Transverse colon (tissue), 4 donors: ENCODE measurements at places on chromosomes 5 and 9. TPM values are rescaled to one million over a fixed set of nuclear protein-coding genes. Genes with fewer than 3 reads are reported as not detected.
A peak's percentile ranks its signal among the peaks of the same experiment; 100 is the strongest.

- no peak for DNase-seq
- H3K4me1 ChIP-seq, result no peaks in the 10 kb centered on the region
- no peaks in the 10 kb centered on the region for H3K27me3 ChIP-seq
Observed at GRCh38 chr5:134053314-134053839, 48.6 kb upstream of the VDAC1 start.

Gene CCDC192
- total RNA-seq, result not detected

Gene PCDHGA7
- 3.2 TPM for total RNA-seq

DNA sequence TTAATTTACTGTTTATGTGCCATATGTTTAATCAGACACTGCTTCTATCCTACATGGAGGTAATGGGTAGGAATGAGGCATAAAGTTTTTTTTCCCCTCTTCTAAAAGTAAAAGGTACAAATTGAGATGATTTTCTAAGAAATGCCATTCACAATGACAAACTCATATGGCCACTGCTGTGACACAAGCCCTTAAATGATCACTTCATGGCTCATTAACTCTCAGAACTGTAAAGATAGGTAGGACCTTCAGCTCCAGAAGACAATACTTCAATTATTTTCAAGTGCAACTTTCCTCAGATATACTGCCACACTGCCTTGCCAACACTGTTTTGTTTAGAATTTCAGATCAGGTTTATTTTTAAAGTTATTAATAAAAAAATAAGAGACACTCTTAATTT lies 362.9 kb upstream of the ZNF608 start:
- H3K4me3 ChIP-seq, result no peak overlapping the region
- no peaks in the 10 kb centered on the region for H3K4me1 ChIP-seq
- DNase-seq, result no peak
- H3K36me3 ChIP-seq, result no peaks in the 10 kb centered on the region
- H3K27ac ChIP-seq, result no peak overlapping the region
- H3K27me3 ChIP-seq, result no peaks in the 10 kb centered on the region

Gene AGXT2
- not detected for total RNA-seq

- no peak for DNase-seq
- no peak overlapping the region for H3K4me3 ChIP-seq
- no peak overlapping the region for H3K27ac ChIP-seq
- no peaks in the 10 kb centered on the region for H3K36me3 ChIP-seq
- no peaks in the 10 kb centered on the region for H3K27me3 ChIP-seq
Observed at GRCh38 chr5:154284433-154284832, 93.9 kb downstream of the GALNT10 start.

Gene CCDC171
- total RNA-seq, result 4.4 TPM

Gene PCDHGA11
- total RNA-seq, result 4.9 TPM

DNA sequence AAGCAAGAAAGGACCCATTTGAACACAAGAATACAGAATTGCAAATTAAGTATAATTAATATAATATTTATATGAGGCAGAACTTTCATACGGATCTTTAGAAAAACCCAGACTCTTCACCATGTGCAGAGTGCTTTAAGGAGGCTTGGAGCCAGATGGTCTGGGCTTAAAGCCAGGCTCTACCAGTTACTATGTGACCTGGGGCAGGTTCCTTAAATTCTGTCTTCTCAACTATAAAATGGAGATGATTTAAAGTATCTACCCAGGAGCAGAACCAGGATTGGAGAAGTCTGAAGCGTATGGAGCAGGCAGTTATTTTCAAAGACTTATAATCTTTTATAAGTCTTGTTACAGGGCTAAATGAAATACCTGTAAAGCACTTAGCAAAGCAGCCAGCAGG lies 202.1 kb downstream of the TSSK1B start:
- H3K27me3 ChIP-seq, result no peaks in the 10 kb centered on the region
- H3K4me1 ChIP-seq, result no peaks in the 10 kb centered on the region
- no peaks in the 10 kb centered on the region for H3K36me3 ChIP-seq
- H3K27ac ChIP-seq, result no peak overlapping the region

DNA sequence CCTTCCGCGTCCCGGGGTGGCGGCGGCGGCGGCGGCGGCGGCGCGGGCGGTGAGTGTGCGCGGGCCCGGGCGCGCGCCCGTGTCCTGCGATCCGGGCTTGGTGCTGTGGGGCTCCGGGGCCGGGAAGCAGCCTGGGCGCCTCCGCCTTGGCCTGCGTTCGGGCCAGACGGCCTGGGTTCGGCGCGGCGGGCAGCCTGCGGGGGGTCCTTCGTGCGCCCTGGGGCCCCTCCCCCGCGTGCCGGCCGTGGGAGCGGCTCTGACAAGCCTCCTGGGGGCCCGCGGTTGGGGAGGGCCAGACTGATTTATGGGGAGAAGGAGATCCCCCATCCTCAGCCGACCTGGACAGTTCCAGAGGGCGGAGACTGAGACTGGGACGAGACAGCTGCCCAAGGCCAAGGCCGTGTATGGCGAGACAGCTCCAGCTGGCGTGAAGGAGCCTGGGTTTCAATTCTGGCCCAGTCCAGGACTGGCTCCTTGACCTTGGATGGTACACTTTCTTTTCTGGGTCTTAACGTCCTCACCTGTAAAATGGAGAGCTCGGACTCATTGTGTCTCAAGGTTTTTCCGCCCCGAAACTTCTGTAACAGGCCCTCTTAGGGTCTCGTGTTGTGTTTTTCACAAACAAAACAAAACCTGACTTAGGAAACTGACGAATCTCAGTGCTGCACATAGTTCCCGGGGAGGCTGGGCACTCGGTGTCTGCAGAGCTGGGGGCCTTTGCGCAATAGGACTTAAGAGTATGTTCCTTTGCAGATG lies 603 bp downstream of the TMEM268 start:
- peak overlapping the region; percentile 95 for H3K4me3 ChIP-seq
- H3K27me3 ChIP-seq, result no peaks in the 10 kb centered on the region
- DNase-seq, result peak; percentile 65
- peaks cover 39% of the 10 kb centered on the region for H3K4me1 ChIP-seq

Gene GPR150
- 0.60 TPM for total RNA-seq

DNA sequence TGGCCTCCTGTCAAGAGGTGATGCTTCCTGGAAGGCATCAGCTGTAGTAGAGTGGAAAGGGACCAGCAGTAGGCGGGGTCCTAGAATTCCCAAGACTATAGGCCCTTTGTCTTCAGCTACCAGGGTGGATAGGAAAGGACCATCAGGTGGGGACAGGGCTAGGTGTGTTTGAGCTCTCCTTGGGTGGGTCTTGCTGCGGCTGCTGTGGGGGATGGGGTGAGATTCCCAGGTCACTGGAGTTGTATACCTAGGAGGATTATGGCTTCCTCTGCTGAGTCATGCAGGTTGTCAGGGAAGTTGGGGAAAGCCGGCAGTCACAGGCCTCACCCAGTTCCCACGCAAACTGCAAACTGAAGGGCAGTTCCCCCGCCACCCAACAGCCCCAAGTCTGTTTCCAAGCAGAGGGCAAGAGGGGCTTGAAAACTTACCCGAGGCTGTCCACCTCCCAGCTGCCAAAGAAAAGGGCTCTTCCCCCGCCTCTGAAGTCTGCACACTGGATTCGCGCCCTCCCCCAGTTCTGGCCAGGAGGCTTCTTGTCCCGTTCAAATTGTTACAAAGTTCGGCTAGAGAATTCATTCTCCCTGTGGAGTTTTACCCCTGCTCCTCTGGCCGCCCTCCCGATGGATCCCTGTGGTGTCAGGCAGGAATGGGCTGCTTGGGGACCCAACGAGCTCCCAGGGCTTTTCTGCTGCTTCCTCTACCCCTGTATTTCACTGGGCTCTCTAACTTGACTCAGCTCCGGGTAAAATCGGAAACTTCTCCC lies 23.0 kb upstream of the ECM2 start:
- H3K4me1 ChIP-seq, result no peaks in the 10 kb centered on the region
- no peaks in the 10 kb centered on the region for H3K36me3 ChIP-seq
- no peak overlapping the region for H3K27ac ChIP-seq
- DNase-seq, result peak; percentile 46
- H3K27me3 ChIP-seq, result no peaks in the 10 kb centered on the region

DNA sequence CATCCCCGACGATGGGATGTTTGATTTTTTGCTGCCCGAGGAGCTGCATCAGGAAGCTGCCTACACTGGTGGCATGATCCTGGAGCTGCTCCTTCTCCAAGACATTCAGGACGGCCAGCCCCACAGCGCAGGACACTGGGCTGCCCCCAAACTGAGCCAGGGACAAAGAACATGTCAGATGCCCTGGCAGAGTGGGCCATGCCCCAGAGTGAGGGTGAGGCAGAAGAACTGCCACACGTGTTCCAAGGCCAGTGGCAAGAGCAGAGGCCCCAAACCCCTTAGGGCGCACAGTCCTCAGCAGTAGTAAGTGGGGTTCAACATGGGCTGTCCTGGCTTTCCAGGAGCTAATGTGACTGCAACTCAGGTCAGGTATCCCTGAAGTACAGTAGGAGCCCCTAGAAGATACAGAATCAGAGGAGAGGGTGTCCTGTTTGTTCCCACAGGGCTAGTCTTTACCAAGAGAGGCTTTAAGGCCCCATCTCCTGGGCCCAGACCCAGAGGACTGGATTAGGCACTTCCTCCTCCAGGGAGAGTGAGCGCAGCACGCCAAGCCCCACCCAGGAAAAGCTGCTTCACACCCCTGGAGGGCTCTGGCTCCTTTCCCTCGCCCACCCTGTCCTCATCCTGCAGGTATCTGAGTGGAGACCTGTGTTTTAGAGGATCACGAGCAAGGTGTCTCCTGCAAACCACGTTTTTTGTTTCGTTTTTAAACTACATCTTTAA lies 11.1 kb downstream of the HNRNPAB start:
- no peak overlapping the region for H3K4me3 ChIP-seq
- no peaks in the 10 kb centered on the region for H3K27me3 ChIP-seq
- no peaks in the 10 kb centered on the region for H3K36me3 ChIP-seq
- DNase-seq, result peak; percentile 71
- peaks cover 22% of the 10 kb centered on the region for H3K4me1 ChIP-seq
- peak overlapping the region; percentile 99 for H3K27ac ChIP-seq

Gene BARX1
- not detected for total RNA-seq
